ENCODE measurements at places on chromosomes 13 and 19.

DNA sequence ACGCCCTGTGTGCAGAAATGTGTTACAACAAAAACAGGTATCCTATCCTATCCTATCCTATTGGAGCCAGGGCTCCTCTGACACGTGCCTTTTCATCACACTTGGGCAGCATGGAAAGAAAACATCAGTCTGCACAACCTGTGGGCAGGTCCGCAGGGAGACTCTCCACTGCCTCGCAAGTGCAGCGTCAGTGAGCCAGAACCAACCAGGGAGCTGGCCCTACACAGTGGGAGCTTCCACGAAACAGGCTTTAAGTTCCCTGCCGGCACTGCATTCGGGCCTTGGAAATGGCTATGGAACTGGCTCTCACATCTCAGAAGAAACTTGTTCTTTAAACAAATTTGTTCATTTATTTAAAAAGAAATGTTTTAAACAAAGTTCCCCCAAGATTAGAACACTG, 49.5 kb downstream of the SLC7A1 start:
- DNase-seq, result no peak

- DNase-seq, result no peak
These were observed 91.0 kb downstream of the DACH1 start for GRCh38 chr13:71775966-71776365.

DNA sequence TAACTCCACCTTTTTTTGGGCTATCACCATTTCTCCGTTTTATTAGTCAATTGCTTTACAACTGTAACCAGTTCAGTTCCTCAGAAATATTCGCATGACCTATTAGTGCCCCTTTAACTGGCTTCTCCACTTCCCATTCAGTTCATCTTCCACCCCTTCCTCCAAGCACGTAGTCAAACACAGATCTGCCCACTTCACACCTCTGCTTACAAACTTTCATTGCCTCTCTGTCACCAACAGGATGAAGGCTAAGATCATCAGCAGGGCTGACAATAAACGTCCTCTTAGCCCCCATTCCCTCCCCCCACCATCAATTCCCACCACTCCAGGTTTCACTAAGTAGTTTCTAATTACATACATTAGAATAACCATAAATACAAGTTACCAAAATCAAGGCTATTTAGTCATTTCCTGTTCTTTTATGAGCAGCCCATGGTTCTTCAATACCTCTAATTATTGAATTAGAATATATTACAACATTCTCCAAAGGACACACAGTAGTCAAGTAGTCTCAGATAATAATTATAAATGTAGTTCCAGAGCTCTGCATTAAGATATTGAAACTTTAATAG, 95.7 kb downstream of the SPRY2 start:
- DNase-seq, result no peak

DNA sequence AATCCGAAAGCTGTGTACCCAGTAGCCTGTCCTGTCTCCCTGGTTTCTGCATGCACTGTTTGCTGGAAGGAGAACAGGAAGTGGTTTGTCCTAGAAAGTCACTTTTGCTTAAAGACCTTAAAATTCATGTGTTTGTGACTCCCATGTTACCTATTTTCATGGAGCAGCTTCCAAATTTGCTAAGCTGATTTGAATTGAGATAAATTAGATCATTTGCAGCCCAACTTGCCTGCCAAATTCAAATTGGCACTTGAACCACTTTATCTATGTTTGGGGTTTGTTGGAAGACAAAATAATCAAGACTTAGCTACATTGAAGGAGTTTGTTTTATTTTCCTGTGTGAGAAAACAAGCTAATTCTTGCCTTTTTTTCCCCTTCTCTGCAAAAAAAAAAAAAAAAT, 532.5 kb downstream of the DIAPH3 start:
- no peak for DNase-seq

GRCh38 chr13:27533155-27533643, 82.8 kb upstream of the MTIF3 start:
- peak; percentile 91 for DNase-seq

DNA sequence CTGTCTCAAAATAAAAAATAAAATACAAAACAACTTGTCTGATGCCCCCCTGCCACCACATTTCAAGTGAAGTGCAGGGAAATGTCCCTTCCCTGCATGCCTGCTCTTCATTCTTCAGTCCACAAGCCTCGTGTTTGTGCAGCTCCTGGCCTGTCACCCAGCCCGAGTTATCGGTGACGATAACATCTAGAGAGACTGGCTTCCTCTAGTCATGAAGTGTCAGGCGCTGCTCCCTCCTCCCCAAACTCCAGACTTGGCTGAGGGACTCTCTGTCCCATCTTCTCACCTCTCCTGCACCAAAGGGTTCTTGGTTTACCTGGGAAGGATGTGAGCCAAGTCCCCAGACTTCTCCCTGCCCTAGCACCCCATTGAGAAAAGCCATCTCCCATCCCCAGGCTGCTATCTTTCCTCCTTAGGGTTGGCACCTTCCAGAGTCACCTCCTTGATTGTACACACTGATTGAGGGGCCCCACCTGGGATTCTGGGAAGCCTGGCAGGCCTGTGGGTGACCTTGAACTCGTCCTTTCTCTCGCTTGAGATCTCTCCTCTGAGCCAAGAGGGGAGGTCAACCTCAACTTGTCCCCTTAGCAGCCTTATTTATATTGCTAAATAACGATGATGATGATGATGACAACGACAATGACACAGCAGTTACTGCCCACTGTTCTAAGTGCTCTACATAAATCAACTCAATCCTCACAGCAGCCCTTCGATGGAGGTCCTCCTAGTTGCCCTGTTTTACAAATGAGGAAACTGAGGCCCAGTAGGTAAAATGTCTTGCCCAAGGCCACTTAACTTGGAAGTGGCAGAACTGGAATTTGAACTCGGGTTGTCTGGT, 13.1 kb upstream of the PLAUR start:
- DNase-seq, result no peak

All from Right ventricle myocardium inferior (tissue), 1 donor.